ENCODE measurements at places on chromosomes 7 and 10. TPM values are rescaled to one million over a fixed set of nuclear protein-coding genes. Genes with fewer than 3 reads are reported as not detected.

DNA sequence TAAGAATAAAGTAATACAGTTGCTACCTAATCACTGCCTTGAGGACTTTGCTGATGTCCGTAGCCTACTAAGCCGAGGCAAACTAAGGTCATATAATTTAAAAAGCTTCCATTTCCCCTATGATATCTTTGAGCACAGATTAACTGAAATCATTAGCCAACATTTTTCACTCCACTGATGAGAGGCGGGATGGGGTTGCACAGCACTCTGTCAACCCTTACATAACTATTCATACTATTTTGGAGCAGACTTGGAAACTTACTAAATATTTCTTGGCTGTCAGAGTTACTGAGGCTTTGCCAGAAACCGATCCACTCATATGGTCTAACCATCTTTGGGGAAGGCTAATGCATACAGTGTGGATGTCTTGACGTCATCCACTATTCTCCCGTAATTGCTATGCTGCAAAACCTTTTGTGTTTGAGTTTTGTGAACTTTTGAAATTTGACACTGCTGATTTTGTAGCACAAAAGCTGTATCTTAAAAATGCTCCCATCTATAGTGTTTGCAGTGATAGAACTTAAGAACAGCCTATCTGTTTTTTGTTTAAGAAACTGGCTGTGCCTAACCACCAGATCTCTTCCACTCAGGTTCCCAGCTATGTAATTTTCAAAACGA lies 248.7 kb downstream of the TSPAN12 start:
- DNase-seq: no peak

DNA sequence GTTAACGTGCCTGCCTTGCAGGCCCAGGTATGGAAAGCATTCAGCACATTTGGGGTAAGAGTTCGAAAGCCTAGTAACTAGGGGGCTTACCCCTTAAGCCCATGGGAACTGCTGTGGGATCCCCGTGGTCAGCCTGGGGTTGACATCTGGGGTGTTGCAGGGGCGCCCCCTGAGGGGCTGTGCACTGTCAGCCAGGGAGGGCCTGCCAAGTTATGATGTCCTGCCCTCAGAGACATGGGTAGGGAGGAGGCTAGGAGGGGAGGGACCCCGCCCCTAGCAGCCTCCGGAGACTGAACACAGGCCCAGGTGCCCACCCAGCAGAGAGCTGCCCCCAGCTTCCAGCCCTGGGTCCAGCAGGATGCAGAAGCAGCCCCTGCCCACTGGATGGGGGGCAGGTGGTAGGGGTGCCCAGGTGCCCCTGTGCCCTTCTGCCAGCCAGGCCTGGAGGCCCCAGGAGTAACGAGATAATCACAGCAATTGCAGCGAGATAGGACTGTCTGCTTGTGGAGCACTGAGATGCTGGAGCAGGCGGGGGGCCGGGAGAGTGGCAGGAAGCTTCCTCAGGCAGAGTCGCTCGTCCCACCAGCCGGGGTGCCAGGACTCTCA lies 153.3 kb downstream of the UBE2H start:
- no peak for DNase-seq

GRCh38 chr7:137728426-137728825 lies 118.3 kb downstream of the DGKI start:
- no peak for DNase-seq

- no peak for DNase-seq
Measured at GRCh38 chr7:146956853-146957252, 840.3 kb downstream of the CNTNAP2 start.

DNA sequence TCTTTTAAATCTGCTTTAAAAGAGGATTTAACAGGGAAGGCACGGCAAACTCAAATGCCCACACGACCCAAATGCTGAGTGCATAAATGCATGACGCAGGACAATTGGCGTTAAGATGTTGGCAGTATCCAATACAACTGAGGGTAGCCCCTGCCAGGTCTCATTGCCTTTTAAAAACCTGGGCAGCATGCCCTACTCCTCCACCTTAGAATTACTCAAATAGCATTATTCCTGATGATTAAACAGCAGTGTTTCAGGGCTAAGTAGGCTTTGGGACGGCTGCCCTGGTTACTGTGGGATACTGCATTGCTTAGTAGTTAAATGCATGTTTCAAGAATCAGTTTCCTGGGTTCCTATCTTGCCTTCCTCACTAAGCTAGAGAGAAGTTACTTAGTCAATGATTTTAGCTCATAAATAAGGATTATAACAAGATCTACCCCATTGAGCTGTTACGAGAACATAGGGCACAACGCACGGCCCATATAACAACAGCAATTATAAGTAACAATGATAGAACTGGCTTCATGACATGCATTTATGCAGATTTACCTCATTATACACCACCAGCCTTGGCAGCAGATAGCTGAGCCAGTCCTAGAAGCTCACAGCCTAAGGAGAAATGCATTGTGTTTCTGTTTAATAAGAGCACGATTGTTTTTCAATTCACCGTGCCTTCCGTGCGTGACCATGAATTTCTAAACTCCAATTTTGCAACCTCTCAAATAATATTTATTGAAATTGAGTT lies 7.9 kb downstream of the TUBAL3 start:
- DNase-seq: no peak

DNA sequence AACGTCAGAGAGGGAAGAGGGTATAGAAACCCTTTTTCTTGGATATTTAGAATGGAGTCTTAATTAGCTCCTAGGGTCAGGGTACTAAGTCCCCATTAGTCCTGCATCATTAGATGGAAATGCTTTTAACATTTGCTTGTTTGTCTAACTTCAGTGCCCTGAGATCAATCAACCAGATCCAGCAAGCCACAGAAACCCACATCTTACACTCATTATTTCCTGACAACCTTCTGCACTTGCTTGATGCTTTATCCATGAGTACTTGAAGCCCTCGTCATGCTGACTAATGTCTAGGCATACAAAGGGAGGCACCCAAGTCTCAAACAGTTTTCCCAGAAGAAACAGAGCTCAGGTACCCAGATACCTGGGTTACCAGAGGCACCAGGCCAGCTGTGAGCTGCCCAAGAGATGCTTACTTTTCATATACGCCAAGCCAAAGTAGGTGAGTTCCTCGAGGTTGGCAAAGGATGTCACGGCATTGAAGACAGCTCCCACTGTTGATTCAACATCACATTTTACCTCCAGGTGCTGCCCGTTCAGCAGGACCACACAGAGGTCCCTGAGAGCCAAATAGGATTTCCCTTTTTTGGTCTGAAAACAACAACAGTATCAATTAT lies 42.7 kb downstream of the FRMPD2 start:
- DNase-seq: peak; percentile 8

DNA sequence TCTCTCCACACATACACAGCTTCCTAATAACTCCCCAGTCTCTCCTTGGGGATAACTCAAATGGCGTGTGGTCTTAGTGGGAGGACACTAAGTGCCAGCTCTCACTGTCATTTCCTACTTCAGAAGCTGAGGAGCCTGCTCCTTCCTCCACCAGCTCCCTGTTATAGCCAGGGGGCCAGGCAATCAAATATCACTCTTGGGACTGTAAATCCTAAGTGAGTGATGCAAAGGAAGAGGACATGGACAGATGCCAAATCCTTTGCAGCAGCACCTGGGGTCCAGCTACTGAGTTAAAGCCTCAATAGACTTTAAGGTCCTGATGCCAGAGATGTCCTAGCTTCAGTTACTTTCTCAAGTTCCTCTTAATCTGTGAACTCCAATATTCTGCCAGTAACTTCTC lies 34.1 kb downstream of the SEM1 start:
- DNase-seq: no peak

GRCh38 chr10:95821720-95822119 lies 65.8 kb downstream of the ENTPD1 start:
- DNase-seq: no peak

DNA sequence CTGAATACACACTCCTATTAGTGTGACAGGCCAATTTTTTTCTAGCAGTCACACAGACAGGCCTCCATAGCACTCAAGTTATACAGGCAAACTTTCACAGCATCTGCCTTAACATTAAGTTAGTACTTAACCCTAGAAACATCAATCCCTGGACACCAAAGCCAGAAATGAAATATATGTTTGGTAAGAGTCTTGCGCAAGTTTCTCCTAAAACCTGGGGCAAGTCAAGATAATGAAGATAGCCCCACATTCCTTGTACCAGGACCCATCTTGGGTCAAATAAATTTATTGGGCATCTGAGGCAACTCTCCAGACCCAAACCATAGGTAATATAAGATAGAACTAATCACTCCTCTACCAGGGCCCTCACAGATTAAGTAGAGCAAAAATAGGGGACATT lies 70.8 kb upstream of the ZNF92 start:
- DNase-seq: no peak

DNA sequence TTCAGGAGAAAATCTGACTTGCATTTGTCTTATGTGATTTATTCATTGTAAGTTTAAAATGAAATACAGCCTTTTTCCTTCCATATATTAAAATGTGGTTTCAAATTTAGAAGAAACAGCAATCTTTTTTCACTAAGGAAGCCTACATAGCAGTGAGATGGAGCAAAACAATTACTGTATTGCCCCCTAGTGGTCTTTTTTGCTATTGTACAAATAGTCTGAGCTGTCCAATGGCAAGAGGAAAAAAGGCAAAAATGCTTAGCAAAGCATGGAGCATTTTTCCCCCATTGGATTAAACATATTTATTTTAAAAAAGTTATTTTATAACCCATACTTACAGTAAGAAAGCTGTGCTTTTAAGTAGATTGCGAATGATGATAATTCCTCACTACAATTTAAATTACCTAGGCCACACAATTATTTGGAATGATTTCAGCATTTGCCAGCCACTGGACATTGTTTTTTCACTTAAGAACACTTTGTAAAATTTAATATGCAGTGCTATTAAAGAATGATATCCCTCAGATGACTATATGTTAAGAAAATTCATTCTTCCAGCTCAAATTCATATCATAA lies 119.5 kb downstream of the CPED1 start:
- DNase-seq: no peak

DNA sequence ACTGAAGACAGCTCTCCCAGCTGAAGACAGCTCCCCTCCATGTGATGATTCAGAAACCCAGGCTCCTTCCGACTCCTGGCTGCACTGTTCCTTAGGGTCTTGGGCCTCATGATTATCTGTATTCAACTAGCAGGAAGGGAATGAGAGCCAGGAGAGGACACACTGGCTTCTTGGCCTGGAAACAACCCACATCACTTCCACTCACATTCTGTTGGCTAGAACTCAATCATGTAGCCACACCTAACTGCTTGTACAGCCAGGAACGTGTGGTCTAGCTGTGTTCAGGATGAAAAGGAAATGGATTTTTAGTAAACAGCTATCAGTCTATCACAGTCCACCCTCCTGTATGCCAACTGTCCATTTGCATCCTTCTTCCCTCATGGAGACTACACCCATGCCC lies 30.5 kb upstream of the XPNPEP1 start:
- DNase-seq: no peak

GRCh38 chr10:110430340-110431273 lies 67.1 kb upstream of the DUSP5 start:
- no peak for DNase-seq

DNA sequence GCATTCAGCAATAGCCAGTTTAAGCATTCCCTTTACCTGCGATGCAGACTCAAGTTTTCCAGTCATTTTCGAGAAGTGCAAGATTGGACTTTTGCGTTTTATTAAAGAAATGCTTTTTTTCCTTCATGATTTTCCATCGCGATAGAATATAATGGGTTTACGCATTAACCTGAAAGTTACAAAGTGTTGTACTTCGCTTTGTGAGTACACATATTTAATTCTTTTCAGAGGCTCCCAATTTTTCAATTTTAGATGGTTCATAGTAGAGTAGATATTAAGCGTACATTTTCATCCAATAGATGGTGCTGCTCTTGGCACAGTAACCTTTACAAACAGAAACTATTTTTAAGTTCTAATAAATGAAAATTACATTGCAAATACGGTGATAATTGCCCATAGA lies 1.3 kb downstream of the PTPRZ1 start:
- no peak for DNase-seq

DNA sequence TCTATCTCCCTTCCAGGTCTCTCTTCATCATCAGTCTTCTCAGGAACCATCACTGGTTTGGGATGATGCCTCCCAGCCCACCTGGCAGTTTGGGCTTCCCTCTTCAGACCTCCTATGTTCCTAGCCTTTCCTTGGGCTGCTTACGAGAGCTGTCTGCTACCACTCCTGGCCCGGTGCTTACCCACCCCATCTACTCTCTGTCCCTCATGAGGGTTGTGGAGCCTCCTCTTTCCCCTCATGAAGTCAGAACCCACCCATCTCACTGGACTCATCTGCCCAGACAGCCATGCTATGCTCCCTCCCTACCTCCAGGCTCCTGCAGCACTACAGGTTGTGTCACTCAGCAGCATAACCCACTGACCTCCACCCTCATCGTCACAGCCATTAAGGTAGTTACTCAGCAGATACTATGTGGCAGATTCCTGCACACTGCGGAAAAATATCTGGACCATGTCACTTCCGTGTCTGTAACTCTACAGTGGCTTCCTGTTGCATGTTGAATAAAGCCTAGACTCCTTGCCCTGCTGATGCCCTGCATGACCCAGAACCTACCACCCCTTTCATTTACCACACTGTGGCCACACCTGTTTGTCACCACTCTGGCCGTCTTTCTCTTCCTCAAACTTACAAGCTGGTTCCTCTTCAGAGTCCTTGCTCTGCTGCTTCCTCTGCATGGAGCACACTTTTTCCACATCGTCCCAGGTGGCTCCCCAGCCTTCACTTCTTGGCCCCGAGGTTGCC lies 2.0 kb downstream of the DBNL start:
- peak; percentile 41 for DNase-seq

DNA sequence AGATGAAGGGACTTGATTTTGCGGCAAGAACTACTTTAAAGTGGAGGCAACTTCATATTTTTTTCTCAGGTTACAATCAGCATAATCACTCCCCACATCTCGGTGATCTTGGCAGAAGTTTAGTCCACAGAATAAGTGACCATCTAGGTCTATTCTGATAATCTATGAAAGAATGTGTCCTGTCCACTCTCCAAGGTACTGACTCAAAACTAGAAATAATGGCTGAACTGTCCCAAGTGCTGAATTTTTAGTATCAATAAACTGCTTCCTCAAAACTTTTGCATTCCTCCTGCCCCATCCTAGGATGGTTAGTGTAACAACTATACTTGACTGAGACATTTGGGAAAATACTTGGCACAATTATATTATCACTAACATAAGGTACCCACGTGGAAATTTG lies 10.9 kb upstream of the CHRM2 start:
- DNase-seq: no peak

GRCh38 chr7:150400788-150401423 lies 21.8 kb downstream of the ZNF775 start:
- no peak for DNase-seq

- peak; percentile 68 for DNase-seq
Measured at GRCh38 chr7:25665374-25665773, 437.1 kb upstream of the NPVF start.

- DNase-seq: no peak
Measured at GRCh38 chr10:124138195-124138882, 44.9 kb upstream of the CHST15 start.

- DNase-seq: no peak
Measured at GRCh38 chr7:72309476-72309875, 102.7 kb downstream of the CALN1 start.

The GDF10 gene
- total RNA-seq: 1.5 TPM

The PKD2L1 gene
- total RNA-seq: 0.16 TPM

The ELOVL3 gene
- 0.47 TPM for total RNA-seq

The CHRM2 gene
- 0.81 TPM for total RNA-seq

All from ureter (tissue), 1 donor.